ENCODE measurements at places on chromosomes 7 and 10.

GRCh38 chr10:47310090-47310505, 10.1 kb downstream of the GDF10 start:
- no peak for DNase-seq

DNA sequence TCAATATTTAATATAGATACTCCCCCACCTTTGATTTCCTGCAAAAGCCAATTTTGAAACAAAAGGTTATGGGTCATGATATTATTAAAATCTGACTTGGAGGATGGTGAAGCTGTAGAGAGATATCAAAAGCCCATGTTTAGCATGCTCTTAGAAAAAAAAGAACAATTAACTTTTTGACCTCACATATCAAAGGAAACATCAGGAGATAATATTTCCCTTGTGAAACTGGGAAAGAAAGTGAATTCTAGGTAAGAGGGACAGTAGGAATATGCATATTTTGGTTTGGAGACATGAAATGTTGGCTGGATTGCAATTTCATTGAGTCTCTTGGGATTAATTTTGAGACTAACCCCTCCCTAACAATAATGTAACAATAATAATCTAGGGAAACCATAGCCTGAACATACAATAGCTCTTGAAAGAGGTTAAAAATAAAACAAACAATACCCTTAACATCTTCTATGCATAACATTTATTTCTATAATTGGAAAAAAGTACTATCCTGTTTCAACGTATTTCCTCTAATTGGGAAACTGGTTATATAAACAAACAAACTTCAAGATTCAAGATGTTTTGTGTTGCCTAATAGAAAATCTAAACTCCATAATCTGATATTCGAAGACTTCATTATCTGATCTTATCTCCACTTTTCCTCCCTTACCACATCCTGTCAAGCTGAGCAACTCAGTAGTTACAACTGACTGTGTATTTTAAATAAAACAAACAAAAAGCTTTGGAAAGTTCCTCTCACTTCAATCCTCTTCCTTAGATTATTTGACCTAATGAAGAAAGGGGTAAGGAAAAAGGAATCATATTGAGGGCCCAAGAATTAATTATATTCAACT, 14.8 kb downstream of the TMEM26 start:
- peak; percentile 41 for DNase-seq

- no peak for DNase-seq
Observed at GRCh38 chr7:99833289-99833877, 5.6 kb downstream of the CYP3A43 start.

DNA sequence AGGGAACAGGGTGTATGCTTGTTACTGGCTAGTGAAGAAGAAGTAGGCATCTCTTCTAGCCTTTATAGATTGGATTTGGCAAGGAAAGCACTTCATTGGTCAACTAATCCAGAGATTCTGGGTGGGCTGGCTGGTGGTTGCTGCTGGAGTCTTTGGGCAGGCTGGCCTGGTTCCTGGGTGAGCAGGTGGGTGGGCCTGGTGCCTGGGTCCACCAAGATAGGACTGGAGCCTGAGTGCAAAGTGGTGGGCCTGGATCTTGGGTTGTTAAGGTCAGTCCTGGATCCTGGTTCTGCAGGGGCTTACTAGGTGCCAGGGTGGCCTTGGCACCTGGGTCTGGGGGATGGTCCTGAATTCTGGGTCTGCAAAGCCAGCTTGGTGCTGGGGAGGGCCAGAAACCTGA, 482.4 kb upstream of the GHITM start:
- no peak for DNase-seq

DNA sequence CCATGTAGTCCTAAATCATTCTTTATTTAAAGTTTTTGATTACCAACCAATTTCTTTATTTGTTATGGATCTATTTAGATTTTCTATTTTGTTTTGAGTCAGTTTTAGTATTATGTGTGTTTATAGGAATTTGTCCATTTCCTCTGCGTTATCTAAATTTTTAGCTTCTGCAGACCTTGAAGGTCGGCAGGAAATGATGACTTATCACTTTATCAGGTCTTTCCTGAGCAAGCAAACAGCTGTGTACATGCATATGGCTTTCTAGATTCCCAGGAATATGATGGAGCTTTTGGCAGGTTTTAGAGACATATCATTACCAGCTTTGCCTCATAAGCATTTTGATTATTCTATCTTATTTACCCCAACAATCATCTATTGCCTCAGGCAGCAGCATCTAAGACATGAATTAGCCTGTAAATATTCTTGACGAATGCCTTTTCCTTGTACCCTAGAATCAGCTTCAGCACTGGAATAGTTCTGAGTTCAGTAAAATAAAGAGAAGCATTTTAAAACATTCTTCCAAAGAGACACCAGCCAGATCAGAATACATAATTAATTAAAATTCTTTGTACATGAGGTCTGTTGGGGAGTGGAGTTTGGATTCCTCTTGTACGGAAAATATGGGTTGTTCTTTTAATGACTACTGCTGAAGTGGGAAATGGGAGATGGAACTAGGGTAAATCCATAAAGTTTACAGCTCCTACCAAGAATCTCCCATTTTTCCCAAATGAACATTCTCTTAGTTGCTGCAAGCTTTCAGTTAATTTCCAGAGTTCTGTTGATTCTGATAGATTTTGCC, 408.8 kb upstream of the SEMA3C start:
- DNase-seq = no peak

GRCh38 chr10:34156781-34157425, 658.2 kb downstream of the PARD3 start:
- DNase-seq = no peak

GRCh38 chr10:97494863-97495506, 3.2 kb downstream of the MMS19 start:
- DNase-seq = peak; percentile 61

- DNase-seq = no peak
Observed at GRCh38 chr7:506921-507622, 12.6 kb downstream of the PDGFA start.

DNA sequence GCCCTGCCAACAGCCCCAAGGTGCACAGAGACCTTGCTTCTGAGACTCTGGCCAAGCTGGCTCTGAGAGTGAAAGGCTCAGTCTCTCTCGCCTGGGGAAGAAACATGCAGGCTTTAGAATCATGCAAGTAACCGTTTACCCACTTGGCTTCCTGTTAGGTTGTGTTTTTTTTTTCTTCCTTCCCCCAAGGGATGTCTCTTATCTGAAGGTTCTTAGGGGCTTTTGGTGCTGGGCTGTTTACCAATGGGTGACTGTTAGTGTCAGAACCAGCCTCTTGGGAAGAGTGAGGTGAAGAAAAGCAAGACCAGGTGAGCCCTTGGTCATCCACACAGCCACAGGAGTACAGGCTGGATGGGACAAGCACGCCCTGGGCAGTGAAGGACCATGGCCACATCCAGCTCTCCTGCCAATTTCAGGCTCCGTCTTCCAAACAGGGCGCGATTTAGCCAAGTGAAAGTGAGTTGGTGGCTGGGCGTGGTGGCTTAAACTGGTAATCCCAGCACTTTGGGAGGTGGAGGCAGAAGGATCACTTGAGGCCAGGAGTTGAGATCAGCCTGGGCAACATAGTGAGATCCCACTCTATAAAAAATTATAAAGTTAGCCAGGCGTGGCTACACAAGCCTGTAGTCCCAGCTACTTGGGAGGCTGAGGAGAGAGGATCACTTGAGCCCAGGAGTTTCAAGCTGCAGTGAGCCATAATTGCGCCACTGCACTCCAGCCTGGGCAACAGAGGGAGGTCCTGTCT, 76.3 kb upstream of the CUX1 start:
- DNase-seq = no peak

DNA sequence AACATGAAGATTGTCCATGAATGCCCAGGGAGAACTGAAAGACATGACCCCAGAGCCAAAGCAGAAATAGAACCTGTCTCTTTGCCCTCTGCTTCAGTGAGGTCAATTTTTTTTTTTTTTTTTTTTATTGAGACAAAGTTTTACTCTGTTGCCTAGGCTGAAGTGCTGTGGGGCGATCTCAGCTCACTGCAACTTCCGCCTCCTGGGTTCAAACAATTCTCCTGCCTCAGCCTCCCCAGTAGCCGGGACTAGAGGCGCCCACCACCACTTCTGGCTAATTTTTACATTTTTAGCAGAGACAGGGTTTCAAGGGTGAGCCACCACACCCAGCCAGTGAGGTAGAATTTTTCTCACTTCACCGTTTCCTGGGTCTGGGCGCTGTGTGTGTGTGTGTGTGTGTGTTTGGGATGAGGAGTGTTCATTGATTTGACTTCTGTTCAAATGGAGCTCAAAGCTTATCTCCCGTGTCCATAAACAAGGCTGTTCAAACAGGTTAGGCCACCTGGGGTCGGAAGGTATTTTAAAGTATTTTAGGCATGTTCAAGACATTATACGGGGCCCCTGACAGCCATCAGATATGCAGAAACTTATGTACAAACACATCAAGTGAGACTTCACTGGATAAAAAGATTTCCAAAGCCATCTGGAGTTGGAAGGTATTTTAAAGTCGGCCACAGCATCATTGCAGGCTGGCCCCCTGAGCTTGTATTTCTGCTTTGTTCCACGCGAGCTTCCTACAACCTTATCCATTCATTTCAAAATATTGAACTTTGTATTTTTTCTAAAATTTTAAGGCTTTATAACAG, 93.8 kb downstream of the MAP3K8 start:
- no peak for DNase-seq

- no peak for DNase-seq
Observed at GRCh38 chr7:143316492-143316891, 581 bp downstream of the CLCN1 start.

DNA sequence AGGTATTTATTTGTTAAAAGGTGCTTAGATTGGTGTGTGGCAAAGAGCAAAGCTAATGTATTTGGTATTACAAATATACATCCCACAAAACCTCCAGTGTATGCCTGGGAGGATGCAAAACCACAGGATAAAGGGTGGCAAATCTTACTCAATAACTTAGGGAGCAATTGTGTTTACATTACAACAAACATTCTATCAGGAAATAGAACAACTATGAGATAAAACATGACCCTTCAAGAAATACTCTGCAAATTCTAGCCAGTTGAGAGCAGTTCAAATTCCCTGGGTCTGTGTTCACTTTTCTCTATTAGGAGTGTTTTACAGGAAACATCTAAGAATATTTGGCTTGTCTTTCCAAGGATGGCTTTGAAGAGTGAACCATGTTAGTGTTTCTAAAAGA, 64.9 kb downstream of the CUL1 start:
- DNase-seq = no peak

DNA sequence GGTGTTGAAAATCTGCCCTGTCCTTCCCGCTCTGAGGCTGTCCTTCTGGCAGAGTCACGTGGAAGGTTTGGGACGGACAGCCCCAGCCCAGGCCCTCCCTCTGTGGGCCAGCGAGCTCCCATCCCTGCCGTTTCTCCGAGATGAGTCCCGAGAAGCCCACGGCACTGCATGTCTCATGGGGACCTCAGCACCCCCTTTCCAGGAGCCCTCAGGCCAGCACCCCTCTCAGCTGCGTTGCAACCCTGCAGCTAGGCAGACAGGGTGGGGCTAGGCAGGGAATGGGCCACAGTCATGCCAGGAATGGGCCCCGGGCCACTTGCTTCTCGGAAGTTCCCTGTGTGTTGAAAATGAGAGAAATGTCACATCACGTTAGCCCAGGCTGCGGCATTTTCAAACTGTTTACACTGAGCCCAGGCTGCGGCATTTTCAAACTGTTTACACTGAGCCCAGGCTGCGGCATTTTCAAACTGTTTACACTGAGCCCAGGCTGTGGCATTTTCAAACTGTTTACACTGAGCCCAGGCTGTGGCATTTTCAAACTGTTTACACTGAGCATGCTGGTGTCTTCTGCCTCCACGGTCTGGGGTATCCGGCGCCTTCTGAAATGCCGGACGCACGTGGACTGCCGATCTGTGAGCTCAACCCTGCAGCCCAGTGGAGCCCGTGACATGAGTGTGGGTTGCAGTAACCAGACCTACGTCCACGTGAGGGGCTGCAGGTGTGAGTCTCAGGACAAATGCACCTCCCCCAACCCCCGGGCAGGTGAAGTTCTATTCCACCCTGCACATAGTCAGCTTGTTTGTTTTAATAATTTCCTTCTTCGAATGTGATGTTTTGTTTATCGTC, 42.6 kb downstream of the FAM20C start:
- no peak for DNase-seq

GRCh38 chr10:132333386-132333785, 1.4 kb downstream of the LRRC27 start:
- no peak for DNase-seq

GRCh38 chr10:69668721-69669120, 38.7 kb downstream of the FAM241B start:
- no peak for DNase-seq

Measured in naive thymus-derived CD4-positive, alpha-beta T cell (primary cell).